ENCODE measurements at places on chromosomes 11 and 22.

- no peak for DNase-seq
Measured at GRCh38 chr11:44568331-44568657, 2.8 kb downstream of the CD82 start.

- no peak for DNase-seq
Measured at GRCh38 chr11:119808407-119809185, 79.6 kb upstream of the NECTIN1 start.

GRCh38 chr11:15754221-15754620 is 602.1 kb downstream of the SOX6 start:
- DNase-seq, result no peak

DNA sequence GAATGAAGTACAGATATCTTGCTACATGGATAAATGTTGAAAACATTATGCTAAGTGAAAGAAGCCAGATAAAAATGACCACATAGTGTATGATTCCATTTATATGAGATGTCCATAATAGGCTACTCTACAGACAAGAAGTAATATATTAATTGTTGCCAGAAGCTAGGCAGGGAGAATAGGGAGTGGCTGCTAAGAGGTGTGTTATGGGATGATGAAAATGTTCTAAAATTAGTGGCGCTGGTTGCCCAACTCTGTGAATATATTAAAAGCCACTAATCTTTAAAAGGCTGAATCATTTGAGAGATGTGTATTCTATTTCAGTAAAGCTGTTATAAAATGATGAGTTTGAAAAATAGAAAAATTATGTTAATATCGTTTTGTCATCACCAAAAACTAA is 144.4 kb downstream of the NCAM1 start:
- DNase-seq, result no peak

DNA sequence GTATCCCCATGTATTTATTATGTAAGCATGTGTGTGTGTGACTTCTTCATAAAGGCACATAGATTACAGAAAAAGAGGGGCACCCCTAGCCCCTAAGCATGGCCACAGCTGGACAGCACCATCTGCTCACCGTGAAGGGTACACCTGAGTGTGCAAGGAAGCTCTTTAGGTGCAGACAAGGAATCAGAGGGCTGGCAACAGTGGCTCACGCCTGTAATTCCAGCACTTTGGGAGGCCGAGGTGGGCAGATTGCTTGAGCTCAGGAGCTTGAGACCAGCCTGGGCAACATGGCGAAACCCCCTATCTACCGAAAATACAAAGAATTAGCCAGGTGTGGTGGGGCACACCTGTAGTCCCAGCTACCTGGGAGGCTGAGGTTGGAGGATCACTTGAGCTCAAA is 56.3 kb downstream of the DGCR2 start:
- no peak for DNase-seq

- DNase-seq, result no peak
Measured at GRCh38 chr11:93849201-93849600, 1.2 kb downstream of the VSTM5 start.

- DNase-seq, result no peak
Measured at GRCh38 chr11:58744988-58745704, 13.4 kb upstream of the GLYAT start.

All from thoracic aorta (tissue), 2 donors.